Smooth muscle cell of bladder (primary cell): ENCODE measurements at places on chromosomes 1 and 21. TPM values are rescaled to one million over a fixed set of nuclear protein-coding genes. Genes with fewer than 3 reads are reported as not detected.

The LCE1B gene
- total RNA-seq = not detected in 2 replicates

The S100A9 gene
- 0.28 and 0.83 TPM in 2 replicates for total RNA-seq

The KCND3 gene
- 0.57 and 0.92 TPM in 2 replicates for total RNA-seq

The RAB25 gene
- total RNA-seq = not detected in 2 replicates

The ILF2 gene
- total RNA-seq = 145 and 148 TPM in 2 replicates

The PCBP3 gene
- total RNA-seq = 1.0 and 1.6 TPM in 2 replicates

The ETV3L gene
- total RNA-seq = not detected in 2 replicates

The OLIG1 gene
- total RNA-seq = not detected in 2 replicates

The SELL gene
- 0.09 and 0.14 TPM in 2 replicates for total RNA-seq

The HTR6 gene
- not detected in 2 replicates for total RNA-seq

The IQGAP3 gene
- total RNA-seq = 2.3 and 2.5 TPM in 2 replicates
